ENCODE measurements at places on chromosomes 4 and X.
A peak's percentile ranks its signal among the peaks of the same experiment; 100 is the strongest.

GRCh38 chrX:43551590-43551989 is 104.5 kb upstream of the MAOA start:
- DNase-seq: no peak

DNA sequence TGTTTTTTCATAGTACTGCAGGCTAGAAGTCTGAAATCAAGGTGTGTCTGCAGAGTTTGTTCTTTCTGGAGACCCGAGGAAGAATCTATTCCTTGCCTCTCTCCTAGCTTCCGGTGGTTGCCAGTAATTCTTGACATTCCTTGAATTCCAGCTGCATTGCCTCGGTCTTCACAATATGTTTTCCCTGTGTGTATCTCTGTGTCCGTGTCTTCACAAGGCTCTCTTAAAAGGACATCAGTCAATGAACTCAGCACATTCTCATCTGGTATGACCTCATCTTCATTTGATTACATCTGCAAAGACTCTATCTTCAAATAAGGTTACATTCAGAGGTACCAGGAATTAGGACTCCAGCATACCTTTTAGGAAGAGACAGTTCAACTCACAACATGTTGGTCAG is 163.4 kb downstream of the BANK1 start:
- DNase-seq: peak; percentile 59

- no peak for DNase-seq
These were observed 241.1 kb downstream of the MAPK10 start for GRCh38 chr4:86118711-86119110.

DNA sequence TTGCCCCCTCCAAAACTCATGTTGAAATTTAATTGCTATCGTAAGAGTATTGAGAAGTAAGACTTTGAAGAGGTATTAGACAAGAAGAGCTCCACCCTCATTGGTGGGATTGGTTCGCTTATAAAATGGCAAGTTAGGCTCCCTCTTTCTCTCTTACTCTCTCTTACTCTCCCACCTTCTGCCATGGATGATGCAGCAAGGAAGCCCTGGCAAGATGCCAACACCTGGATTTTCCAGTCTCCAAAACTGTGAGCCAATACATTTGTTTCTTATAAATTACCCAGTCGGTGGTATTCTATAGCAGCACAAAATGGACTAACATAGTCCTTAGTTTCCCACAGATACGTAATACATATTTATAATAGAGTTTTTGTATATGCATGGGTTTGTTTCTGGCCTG is 119.4 kb downstream of the DDIT4L start:
- no peak for DNase-seq

DNA sequence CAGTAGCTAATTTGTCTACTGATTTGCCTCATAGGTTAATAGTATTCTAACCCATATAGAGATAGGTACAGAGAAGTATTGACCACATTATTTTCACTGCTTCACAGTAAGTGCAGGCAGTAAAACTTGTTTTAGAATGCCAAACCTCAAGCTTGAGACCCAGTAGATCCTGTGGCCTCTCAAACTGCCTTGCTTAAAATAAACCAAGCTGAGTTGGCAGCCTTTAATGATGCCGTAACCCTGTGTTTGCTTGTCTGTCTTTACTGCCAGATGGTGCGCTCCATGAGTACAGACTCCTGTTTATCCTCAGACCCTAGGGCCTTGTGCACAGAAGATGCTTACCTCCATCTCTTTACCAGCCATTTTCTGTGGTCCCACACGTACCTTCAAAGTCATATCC is 50.8 kb downstream of the ANXA3 start:
- DNase-seq: peak; percentile 69

DNA sequence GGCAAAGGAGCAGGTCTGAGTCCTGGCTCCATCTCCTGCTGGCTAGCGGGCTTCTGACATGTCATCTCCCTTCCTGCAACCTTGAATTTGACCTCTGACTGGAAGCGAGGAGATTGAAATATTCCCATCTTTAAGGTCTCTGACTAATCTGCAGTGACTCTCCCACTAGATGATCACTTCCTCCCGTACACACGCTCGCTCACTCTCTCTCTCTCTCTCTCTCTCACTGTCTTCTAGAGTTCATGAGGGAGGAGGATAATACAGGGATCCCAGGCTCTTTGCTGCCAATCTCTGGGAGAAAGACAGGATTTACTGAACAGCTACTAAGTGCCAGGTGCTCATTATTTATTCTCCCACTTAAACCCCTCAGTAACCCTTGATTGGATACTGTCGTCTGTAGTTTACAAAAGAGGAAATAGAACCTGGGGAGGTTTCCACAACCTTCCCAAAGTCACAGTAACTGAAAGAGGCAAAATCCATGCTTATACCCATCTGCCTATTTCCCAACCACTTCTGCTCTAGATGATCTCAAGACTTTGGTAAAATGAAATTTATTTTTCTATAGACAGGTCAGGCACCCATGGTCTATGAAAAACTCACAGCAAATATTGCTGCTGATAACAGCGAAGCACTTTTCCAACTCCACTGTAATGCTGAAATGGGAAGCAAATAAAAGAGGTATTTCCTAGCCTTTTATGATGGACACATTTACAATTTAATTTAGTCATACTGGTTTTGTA is 193.5 kb upstream of the C1QTNF7 start:
- DNase-seq: no peak

DNA sequence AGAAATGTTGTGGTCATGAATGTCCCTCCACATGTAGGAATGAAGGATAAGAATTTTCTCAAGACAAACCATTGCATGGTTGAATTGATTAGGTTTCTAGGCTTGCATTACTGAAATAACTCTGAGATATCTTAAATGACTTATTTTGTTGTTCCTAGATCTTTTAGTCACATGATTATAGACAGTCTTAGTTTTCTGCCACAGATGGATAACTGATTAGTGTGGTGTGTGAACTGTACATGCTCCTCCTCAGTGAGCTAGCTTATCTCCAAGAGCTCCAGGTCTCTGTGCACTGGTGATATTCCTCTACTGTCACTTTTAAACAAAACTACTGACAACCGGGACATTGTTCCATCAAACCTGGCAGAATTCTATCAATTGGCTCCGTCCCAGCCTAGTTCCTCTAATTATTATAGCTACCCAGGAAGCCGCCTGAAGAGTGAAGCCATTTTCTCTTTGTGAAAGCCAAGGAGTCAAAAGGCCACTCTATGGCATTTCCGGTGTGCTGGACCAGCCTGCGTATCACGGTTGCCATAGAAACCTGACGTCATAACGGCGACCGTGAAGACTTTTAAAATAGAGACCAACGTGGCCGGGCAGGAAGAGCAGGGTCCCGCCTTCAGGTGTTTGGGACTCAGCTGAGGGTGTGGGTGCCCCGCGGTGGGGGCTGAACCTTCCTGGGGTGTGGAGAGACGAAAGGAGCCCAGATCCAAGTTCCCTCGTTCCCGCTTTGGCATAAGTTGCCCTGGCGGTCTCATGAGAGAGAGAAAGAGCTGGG is 28.1 kb downstream of the BEX3 start:
- DNase-seq: peak; percentile 1

DNA sequence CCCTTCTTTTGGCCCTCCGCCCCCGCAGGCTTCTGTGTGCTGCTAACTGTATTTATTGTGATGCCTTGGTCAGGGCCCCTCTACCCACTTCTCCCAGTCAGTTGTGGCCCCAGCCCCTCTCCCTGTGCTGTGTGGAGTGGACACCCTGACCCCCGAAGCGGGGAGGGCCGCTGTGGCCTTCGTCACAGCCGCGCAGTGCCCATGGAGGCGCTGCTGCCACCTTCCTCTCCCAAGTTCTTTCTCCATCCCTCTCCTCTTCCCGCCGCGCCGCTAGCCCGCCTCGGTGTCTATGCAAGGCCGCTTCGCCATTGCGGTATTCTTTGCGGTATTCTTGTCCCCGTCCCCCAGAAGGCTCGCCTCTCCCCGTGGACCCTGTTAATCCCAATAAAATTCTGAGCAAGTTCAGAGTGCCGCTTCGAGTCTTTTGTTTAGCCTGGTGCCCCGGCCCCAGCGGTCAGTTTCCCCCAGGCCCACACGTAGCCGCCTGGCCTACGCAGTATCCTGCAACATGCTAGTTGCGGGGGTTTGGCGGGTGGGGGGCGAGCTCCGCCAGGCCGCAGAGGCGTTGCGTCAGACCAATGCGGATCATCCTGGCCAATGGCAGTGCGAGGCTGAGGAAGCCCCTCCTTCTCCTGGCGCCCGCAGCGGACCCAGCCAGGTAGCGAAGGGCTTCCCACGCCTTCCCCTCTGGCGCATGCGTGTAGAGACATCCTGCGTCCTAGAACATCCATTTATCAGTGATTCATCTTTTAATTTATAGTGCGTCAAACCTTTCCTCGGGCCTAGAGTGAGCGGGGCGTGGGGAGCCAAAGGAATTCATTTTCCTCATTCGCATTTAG is 5.6 kb upstream of the KANTR start:
- no peak for DNase-seq

- DNase-seq: no peak
These were observed 4.5 kb downstream of the CRMP1 start for GRCh38 chr4:5888222-5889001.

DNA sequence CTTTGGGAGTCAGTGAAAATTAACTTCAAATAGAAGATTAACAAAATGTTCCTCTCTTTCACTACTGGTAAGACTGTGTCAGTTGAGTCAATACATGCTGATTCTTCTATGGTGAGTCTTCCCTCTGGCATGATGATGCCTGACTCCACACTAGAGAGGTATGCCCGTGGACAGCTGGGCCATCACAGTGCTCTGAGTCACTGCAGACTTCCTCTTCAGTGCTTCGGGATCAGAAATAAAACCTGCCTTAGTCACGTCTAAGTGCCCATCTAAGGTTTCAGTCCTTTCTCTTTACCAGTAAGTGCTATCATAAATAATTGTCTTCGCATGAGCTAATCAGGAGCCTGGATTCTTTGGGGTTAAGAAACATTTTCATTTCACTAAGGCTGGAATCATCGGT is 1.6 kb upstream of the ASB5 start:
- no peak for DNase-seq

- DNase-seq: no peak
These were observed 136.4 kb downstream of the REPS2 start for GRCh38 chrX:17082831-17083230.

- peak; percentile 57 for DNase-seq
These were observed 761 bp upstream of the FRYL start for GRCh38 chr4:48780865-48781214.

- DNase-seq: no peak
These were observed 15.8 kb downstream of the NLGN3 start for GRCh38 chrX:71160475-71160874.

DNA sequence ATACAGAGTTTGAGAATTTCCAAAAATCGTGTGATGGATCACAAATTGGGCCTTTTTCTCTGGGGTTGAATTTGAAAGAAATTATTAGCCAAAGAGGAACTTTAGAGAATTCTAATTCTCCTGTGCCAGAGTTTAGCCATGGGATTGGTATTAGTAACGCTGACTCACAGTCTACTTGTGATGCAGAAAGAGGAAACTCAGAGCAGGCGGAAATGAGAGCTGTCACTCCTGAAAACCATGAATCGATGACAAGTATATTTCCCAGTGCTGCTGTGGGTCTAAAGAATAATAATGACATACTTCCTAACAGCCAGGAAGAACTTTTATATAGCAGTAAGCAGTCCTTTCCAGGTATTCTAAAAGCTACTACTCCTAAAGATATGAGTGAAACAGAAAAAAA is 64.9 kb downstream of the N4BP2 start:
- no peak for DNase-seq

DNA sequence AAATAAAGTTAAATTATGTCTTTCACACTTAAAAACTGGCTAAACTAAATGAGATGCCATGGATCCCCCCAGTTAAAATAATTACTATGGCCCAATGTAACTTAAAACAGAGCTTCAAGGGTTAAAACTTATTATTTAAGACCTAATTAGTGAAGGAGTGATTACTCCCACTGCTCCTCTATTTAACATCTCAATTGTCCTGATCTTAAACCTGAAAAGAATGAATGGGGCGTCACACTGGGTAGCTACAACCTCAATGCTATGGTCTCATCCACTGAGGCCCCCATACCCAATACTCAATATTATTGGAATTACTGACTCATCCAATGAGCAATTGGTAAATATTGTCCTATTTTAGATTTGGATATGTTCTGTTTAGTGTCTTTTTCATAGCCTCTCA is 21.1 kb upstream of the TMEM255A start:
- DNase-seq: no peak

DNA sequence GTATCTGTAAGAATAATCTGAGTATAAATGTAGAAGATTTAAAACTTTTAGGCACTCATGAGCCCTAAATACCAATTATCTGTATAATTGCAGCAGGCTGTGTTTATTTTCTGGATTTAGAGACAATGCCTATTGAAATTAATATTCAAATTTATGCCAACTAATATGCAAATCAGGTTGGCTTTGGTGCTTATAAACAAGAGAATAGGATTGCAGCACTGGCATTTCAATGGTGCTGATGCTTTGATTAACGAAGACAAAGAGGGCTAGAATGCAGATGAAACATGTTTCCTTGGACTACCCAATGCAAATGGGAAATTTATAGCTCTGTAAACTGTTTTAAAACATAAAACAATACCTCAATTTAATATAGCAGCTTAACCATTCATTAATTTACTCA is 70.7 kb upstream of the GATB start:
- DNase-seq: no peak

- DNase-seq: no peak
These were observed 26.5 kb upstream of the MRFAP1 start for GRCh38 chr4:6613676-6614651.

DNA sequence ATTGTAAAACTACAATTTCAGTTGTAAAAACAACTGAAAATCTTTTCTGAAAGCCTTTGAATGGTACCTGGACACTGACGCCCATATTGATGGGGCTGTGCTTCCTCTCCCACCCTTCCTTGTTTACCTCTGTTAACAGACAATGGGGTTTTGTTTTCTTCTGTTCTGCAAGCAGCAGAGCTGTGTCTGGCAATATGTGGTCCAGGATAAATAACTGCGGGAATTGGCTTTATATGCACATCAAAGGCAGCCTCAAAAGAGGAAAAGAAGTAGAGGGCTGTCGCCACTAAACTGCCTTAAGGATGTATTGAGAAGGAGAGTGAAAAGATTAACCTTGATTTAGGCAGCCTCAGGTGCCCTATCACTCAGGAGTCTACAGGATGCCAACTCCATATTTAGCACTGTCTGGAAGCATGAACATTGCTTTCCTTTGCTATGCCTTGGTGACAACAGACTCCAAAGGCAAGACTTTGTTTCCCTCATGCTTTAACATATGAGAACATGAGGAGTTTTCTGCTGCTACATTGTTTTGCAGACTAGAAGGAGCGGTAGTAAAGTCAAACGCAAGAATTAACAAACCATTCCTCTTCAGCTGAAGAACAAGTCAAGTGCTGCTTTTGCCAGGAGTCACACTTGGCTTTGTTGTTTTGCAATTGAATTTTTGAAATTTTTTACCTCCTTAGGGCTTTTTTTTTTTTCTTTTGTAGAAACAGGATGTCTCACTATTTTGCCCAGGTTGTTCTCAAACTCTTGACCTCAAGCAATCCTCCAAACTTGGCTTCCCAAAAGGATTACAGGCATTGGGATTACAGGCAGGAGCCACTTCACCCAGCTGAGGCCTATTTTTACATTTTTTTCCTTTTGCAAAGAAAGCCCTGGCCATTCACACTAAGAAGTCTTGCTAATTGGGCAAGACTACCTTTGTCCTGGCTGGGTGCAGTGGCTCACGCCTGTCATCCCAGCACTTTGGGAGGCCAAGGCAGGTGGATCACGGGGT is 3.0 kb downstream of the IL21 start:
- DNase-seq: no peak
